ENCODE measurements at places on chromosomes 7 and 10.

DNA sequence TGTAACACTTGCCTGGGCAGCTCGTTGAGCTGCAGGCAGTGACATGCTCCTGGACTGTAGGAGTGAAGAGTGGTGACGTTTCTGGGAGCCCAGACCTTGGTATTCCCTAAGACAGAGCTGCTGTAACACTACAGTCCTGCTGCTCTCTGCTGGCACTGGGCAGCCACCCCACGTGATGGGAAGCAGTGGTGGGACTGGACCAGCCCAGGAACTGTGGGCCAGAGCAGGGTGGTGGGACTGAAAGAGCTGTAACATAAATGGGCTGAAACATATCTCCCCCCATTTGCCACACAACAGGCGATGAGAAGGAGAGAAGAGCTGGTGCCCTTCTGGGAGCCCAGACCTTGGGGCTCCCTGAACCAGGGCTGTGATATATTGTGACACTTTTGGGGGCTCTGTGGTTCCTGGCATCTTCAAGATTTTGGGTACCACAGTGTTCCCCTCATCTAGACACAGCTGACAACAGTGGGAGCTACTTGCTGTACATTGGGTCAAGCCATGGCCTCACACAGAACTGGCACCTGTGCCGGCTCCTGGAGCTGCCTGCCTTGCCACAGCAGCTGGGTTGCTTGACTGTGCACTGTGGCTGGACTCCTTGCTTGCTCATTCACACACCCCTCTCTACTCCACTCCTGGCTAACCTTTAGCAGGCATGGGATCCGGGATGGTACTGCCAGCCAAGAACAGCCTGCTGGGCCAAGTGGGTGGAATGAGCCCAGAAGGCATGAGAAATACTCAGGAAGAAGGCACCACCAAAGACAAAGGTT lies 161.3 kb upstream of the PCDH15 start:
- no peak for DNase-seq

DNA sequence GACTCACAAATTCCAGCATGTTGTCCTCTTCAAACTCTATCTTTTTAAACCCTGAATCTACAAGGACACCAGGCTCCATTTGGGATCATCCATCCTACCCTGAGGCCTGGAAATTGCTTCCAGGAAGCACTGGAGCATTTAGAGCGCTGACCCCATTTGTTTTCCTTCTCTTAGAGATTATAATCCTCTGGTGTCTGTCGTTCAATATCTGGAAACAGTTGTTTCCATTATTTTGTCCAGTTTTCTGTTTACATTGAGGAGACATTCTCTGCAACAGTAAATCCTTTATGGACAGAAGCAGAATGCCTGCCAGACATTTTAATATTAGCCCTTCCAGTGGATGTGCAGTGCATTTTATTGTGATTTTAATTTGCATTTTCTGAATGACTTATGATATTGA lies 119.4 kb upstream of the MEOX2 start:
- DNase-seq = no peak

DNA sequence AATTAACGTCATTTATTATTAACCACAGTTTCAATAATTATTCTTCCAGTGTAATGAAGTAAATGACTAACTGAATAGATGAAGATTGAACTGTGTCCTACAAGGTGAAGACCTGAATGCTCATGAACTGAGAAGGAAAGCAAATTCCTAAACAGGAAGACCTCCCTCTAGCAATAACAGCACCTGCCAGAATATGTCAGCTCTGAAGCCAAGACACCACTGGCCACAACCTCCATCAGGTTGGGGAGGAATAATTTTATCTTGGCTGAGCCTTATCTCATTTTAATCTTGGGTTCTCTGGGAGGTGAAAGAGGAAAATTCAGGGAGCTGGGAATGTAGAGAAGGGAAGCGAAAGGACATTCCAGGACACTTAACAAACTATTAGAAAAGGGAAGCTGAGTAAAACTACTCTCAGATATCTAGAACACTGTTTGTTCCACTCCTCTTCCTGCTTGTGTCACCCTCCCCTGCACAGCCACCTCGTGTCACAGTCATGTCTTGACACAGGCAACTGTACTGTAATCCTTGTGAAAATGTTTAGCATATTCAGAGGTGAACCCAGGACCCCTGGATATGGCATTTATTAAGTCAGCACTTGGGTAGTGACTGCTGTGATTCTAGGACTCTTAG lies 4.6 kb upstream of the SLC13A1 start:
- DNase-seq = no peak

- DNase-seq = no peak
These were observed 251.5 kb downstream of the LRMDA start for GRCh38 chr10:75682649-75683557.

DNA sequence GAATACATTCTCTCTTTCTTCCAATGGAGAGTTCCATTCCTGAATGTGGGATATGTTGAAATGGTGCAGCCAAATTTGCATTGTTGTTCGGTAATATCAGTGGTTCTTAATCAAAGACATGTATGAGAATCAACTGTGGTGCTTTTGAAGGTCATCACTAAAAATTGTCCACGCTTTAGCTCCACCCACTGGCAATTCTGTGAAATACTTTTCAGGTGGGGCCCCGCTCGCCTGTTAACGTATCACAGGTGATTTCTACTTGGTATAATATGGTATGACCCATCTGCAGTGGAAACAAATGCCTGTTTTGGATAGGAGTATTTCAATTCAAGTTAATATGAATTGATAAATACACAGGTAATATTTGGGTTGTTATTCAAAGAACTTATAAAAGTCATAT lies 178.4 kb downstream of the NSUN6 start:
- no peak for DNase-seq

DNA sequence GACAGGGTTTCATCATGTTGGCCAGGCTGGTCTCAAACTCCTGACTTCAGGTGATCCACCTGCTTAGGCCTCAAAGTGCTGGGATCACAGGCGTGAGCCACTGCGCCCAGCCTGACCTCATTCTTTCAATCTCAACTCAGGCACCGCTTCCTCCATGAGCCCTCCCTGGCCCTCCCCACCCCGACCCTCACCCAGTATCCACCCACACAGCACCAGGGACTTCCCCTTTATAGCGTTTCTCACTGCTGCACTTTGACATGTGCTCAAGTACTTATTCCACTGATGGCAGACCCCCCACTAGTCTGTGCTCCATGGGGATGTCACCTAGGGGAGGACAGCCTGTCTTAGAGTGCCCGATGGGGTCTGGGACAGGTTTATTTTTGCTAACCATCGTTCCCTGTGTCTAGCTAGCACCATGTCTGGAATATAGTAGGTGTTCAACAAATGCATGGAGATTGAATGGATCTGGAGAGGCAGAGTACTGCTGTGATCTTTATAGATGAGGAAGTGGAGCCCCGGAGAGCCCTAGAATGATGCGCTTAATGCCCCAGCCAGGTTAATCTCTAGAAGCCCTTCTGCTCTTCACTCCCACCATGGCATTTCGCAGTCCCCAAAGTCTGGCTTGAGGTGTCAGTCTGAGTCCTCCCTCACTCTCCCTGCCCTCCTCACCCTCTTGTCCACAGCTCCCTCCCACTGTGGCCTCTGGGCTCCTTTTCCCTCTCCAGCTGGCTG lies 258.8 kb downstream of the RPS24 start:
- DNase-seq = no peak

DNA sequence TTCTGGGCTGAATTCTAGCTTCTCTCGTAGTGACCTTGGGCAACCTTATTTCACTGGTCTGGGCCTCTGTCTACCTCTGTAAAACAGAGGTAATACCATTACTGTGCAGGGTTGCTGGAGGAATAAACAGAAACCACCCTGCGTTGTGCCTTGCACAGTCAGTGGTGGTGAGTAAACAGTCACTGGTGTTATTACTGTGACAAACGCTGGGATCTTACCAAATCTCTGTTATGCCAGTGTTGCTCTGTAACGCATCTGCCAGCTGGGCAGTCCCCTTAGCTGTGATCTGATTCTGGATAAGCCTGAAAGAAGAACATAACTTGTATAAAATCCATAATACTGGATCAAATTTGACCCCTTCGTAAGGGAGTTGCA lies 49.4 kb downstream of the NOD1 start:
- no peak for DNase-seq
